ENCODE measurements at places on chromosomes 2 and 18.

DNA sequence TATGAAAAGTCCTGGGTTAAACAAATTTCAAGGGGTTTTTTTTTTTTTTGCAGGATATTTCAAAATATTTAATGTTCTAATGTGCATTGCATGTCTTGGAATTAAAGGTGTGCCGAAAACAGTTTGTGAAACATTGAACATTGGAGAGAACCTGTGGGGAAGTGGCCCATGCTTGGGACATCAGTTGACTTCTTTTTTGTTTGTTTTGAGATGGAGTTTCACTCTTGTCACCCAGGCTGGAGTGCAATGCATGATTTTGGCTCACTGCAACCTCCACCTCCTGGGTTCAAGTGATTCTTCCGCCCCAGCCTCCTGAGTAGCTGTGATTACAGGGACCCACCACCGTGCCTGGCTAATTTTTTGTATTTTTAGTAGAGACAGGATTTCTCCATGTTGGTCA lies 71.0 kb upstream of the RAPH1 start:
- no peak for DNase-seq

GRCh38 chr18:8299054-8299980 lies 309.9 kb upstream of the RAB12 start:
- DNase-seq: no peak

- no peak for DNase-seq
Observed at GRCh38 chr2:135179689-135180088, 127.6 kb downstream of the RAB3GAP1 start.

- no peak for DNase-seq
Observed at GRCh38 chr2:45282646-45283045, 273.4 kb upstream of the SIX2 start.

DNA sequence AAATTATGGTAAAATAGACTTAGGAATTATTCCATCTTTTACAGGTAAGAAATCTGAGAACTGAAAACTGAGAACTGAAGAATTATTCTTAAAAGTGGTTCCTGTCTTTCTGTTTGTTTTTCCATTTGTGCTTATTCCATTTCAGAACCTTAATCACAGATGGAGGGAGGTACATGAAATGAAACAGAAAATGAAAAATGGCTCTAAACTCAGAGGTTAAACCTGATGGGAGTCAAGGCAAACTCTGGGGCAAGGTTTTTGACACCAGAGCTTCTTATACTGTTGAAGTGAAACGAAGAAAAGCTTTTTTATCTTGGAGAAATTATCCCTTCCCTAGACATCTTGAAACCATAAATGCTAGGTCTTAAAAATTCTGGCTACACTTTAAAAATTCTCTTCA lies 182.1 kb downstream of the ZNF804A start:
- no peak for DNase-seq

DNA sequence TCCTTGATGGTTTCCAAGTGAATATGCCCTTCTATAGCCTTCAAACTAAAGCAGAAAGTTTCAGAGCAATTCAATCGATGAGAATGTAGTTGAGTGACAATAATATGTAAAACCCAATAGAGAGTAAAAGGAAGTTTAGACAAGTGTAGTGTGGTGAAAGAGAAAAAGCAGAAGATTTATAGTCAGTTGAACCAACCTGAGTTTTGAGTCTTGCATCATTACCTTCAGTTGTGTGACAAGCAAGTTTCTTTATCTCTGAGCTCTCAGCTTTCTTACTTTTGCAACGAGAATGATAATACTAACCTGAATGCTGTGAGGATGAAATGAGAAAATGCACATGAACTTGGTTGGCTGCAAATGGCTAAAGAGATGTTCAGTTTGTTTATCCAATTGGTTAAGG lies 40.6 kb upstream of the TMEM247 start:
- DNase-seq: no peak

DNA sequence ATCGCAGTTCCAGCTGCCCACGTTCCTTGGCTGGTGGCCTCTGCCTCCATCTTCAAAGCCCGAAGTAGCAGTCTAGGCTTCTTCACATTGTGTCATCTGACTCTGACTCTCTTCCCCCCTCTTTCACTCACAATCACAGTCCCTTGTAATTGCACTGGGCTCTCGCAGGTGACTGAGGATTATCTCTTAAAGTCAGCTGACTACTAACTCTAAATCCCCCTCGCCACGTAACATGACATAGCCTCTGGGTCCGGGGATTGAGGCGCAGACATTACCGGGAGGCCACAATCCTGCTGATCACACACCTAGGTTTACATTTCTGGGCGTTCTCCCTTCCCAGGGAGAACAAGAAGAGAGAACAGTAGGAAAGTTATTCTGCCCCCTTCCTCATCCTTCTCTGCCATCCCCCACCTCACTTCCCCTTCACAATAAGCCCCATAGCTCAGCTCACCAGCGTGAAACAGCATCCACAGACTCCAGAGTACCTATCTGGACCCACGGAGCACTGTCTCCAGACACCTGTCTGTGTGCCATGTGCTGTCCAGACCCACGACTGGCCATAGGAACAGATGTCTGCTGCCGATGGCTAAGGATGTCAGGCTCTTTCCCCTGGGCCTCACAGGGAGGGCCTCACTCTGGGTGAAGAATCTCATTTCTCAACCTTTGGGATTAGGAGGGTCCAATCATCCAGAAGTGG lies 64.3 kb upstream of the FZD7 start:
- no peak for DNase-seq

GRCh38 chr2:96649342-96649741 lies 6.8 kb downstream of the FER1L5 start:
- no peak for DNase-seq

GRCh38 chr18:23669202-23669766 lies 6.6 kb upstream of the ANKRD29 start:
- DNase-seq: no peak

- no peak for DNase-seq
Observed at GRCh38 chr2:76008001-76008702, 297.4 kb upstream of the GCFC2 start.
